ENCODE measurements at places on chromosomes 5 and 9.
A peak's percentile ranks its signal among the peaks of the same experiment; 100 is the strongest.

- DNase-seq: no peak
Measured at GRCh38 chr9:90799271-90799852, 2.3 kb upstream of the SYK start.

DNA sequence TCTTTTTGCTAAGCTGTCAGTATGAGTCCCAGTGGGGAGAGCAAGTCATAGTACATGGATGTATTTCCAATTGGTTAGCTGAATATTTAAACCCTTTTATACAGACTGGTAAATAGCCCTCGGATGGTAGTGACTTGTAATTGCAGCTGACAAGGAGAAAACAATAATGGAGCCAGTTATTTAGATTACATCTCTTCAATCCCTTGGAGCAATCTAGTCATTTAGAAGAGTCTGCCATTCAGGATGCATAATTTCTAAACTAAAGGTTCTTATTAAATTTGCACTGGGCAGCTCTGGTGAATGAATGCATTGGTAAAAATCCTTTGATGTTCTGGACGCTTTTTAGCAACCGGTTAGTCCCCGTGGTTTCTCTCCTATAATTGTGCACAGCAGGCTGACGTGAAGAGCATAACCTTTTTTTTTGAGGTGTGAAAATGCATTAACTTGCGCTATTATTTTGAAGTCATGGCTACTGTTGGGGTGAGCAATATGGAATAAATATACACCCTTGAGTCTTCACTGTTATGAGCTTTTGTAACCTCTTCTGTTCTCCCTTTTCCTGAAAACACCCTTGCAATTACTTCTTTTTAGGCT lies 158.6 kb upstream of the CD180 start:
- no peak for DNase-seq

DNA sequence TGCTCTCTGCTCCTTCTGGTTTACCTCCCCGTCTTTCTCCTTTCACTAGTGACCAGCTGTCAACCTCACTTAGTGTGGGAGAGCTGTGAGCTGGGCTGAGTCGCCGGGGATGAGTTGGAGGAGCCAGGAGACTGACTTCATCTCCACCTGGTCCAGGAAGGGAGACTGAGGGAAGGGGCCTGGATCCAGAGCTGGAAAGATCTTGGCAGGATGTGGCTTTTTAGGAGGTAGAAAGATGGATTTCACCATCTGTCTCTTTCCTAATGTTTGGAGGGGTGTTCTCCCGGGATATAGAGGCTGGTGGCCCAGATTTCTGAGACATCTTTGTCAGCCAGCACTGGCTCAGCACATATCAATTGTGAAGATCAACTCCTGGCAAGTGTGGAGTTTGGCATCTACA lies 37.1 kb upstream of the TNC start:
- peak; percentile 56 for DNase-seq

GRCh38 chr5:52886206-52886605 lies 98.5 kb downstream of the ITGA1 start:
- DNase-seq: no peak

GRCh38 chr9:99000476-99001395 lies 57.0 kb downstream of the COL15A1 start:
- DNase-seq: peak; percentile 62

DNA sequence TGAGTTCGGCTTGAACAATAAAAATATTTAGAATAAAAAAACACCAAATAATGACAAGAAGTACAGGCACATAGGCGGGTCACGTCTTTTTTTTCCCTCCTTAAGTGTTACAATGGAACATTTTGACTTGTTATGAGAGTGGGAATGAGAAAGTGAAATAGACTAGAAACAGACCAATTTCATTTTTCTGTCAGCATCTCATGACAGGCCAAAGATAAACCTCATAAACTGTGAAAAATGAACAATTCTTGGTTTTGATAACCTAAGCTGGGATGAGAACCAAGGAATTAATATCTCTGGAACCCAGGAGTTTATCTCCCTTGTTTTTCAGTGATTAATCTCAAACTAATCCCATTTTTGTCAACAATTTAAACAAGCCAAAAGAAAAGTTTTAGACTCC lies 299.5 kb downstream of the SLIT3 start:
- no peak for DNase-seq

- no peak for DNase-seq
Measured at GRCh38 chr5:67678594-67678993, 482.0 kb upstream of the CD180 start.

DNA sequence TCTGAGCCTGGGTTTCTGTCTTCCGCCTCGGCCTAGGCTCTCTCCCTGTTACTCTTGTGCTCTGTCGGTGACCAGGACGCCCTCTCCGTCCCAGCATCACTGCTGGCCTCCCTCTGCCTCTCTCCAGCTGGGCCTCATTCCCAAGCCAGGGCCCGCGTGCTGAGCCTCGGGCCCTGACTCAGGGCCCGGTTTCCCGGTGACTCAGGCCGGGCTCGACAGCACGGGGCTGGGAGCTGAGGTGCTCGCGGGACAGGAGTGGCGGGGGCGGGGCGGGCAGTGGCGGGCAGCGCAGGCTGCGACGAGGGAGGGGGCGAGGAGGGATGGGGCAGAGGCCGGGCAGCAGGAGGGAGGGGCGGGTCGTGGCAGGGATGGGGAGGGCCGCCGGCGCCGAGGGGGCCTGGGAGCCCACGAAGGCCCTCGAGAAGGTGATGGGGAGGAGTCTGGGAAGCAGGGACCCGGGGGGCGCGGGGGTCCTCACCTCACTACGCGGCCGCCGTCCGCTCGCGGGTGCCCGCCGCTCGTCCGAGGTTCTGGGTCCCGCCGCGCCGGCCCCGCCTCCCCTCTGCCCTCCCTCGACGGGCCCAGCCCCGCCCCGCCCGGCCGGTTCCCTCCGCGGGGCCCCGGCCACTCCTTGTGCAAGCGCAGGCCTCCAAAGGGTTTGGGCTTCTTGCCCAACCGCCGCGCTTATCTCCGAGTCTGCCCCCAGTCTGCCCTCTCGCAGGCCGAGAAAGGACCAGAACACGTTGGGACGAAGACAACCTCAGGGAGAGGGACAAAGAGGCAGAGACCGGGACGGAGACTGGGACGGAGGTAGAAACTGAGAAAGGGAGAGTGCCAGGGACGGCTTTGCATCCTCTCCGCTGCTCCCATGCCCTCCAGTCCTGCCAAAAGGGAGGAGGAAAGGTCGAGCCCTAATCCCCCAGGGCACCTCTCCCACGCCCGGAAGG lies at the start of gene ARAP3:
Gene ARAP3, minus strand, starts transcription at position 536 of the 947 bp plus-strand sequence. CDS start 1,744 bp downstream, outside the sequence.
- no peak for DNase-seq

- DNase-seq: no peak
Measured at GRCh38 chr5:118126159-118126558, 862.2 kb downstream of the DTWD2 start.

DNA sequence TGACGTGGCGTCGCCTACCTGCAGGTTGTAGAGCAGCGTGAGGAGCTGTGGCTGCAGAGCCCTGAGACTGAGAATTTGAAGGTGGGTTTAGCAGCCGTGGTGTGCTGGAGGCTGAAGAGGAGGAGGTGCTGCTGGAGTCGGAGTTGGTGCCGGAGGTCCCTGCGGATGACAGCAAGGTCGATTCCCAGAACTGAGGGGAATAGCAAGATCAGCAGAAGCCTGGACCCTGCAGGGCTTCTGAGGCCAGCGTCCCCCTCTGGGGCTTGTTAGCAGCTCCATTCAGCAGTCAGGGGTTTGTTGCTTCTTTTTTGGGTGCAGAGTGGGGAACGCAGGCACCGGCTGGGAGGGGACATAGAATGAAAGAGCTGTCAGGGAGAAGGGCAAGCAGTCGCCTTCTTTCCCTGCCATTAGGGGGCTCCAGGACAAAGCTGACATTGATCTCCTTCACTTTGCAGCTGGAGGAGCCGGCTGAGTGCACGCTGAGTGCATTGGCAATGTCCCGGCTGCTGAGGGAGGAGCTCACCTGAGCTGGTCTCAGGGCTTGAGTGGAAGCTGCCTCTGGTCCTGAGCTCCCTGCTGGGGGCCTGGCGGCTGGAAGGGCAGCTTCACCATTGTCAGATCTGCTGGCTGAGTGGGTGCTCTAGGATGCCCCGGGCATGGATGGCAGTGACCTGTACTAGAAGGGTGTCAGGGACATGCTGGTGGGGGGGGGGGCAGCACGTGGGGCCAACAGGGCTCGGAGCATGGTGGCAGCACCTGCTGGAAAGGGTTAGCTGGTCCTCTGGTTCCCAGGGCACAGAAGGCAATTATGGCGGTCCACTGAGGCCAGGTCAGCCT lies 20.8 kb downstream of the OBP2B start:
- DNase-seq: no peak

DNA sequence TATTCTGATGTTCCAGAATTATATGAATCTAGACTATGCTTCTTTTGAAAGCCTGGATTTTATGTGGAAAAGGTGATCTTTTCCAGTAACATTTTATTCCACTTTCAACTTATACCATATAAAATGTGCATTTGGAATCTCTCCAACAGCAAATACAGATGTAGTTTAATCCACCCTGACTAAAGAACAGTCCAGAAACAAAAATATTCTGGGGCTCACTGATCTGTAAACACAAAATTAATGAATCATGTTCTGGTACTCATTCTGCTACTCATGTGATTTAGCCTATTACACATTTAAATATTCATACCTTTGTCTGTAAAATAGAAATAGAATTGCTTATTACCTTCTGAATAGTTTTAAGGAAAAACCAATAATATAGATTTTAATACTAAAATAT lies 125.8 kb downstream of the ARRDC3 start:
- DNase-seq: no peak

Data from NCI-H446 (cell line).